ENCODE measurements at places on chromosomes 3 and 15. TPM values are rescaled to one million over a fixed set of nuclear protein-coding genes. Genes with fewer than 3 reads are reported as not detected.

- no peaks in the 10 kb centered on the region for H3K27me3 ChIP-seq
- peak overlapping the region; percentile 66 for H3K27ac ChIP-seq
- DNase-seq: peak; percentile 91
- H3K4me1 ChIP-seq: peaks cover 12% of the 10 kb centered on the region
- H3K36me3 ChIP-seq: peaks cover 1% of the 10 kb centered on the region
Measured at GRCh38 chr3:188578576-188579363, 424.8 kb downstream of the LPP start.

The GOLGA6L4 gene
- total RNA-seq: 0.83 TPM

The P2RY1 gene
- total RNA-seq: under 0.01 TPM

- DNase-seq: no peak
- no peak overlapping the region for H3K27ac ChIP-seq
- H3K27me3 ChIP-seq: no peaks in the 10 kb centered on the region
- H3K4me3 ChIP-seq: no peak overlapping the region
- H3K36me3 ChIP-seq: no peaks in the 10 kb centered on the region
Measured at GRCh38 chr3:20916951-20917606, 731.1 kb upstream of the SGO1 start.

- H3K27me3 ChIP-seq: no peaks in the 10 kb centered on the region
- no peak overlapping the region for H3K27ac ChIP-seq
- H3K4me1 ChIP-seq: peaks cover 6% of the 10 kb centered on the region
- peak; percentile 86 for DNase-seq
Measured at GRCh38 chr3:12400616-12401194, 83.6 kb upstream of the TSEN2 start.

The ILDR1 gene
- total RNA-seq: not detected

DNA sequence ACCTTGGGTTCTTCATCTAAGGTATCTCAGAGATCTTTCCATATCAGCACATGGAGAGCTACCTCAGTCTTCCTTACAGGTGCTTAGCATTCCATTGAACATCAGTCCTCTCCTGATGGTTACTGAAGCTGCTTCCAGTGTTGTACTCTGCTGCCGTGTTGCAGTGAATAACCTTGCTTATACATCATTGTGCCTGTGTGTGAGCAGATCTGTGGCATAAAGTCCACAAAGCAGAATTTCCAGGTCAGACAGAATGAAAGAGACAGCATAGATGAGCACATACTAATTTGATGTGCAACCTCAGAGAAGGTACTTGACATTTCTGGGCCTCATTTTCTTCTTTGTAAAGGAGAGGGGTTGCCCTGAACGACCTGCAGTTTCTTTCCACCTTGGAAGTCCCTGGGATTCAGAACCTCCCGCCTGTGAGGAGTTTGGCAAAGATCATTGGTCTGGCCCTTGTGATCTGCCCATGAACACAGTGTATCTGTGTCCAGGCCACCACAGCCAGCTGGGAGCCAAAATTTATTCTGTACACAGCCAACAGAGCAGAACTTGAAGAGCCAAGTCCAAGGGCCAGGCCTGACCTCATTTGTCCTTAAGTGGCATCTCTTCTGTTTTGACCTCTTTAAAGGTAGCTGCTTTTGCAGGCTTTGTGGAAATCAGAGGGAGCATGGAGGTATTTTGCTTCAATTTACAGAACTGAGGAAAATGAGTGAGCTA lies 57.2 kb upstream of the SLC7A14 start:
- H3K4me3 ChIP-seq: no peak overlapping the region
- no peaks in the 10 kb centered on the region for H3K27me3 ChIP-seq
- no peak overlapping the region for H3K27ac ChIP-seq
- DNase-seq: no peak
- H3K36me3 ChIP-seq: no peaks in the 10 kb centered on the region

DNA sequence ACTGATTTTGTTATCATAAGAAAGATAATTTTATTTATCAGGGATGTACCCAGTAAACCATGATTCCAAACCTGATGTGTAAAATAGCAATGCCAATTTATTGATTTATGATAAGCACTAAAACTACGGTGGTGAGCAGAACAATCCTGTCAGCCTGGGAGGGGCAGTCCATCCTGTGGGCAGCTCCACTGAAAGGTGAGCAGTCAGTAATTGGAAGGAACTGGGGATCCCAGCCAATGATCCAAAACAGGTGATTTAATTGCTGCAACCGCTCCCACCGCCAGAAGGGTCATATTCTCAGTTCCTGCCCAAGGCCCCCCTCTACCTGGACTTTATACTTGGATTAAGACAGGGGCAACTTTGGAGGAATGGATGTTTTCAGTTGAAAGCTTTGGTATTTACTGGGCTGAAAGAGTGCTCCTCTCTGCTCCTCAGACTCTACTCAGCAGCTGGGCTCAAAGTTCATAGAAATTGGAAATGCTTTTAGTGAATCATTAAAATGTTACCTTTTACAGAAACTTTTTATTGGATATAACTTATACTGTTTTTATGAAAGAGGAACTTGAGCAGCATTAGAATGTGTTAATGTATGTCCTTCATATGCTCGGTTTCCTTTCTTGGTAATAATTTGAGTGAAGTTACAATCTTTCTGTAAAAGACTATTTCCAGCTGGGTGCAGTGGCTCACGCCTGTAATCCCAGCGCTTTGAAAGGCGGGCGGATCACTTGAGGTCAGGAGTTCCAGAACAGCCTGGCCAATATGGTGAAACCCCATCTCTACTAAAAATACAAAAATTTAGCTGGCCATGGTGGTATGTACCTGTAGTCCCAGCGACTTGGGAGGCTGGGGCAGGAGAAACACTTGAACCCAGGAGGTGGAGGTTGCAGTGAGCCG lies 198.6 kb upstream of the IL12A start:
- no peak overlapping the region for H3K27ac ChIP-seq
- H3K4me3 ChIP-seq: no peak overlapping the region
- H3K36me3 ChIP-seq: no peaks in the 10 kb centered on the region
- H3K4me1 ChIP-seq: peaks cover 25% of the 10 kb centered on the region
- H3K27me3 ChIP-seq: no peaks in the 10 kb centered on the region
- no peak for DNase-seq
